ENCODE measurements at places on chromosomes 11 and 22. TPM values are rescaled to one million over a fixed set of nuclear protein-coding genes. Genes with fewer than 3 reads are reported as not detected.

Gene RFPL1
- not detected for total RNA-seq

Gene CCDC81
- total RNA-seq, result 1.1 TPM

Gene DLG2
- 14.5 TPM for total RNA-seq

Gene VWCE
- 3.4 TPM for total RNA-seq

GRCh38 chr11:58597486-58598144 is 18.8 kb downstream of the ZFP91 start:
- H3K4me1 ChIP-seq, result no peaks in the 10 kb centered on the region
- H3K36me3 ChIP-seq, result no peaks in the 10 kb centered on the region
- H3K27ac ChIP-seq, result no peak overlapping the region
- DNase-seq, result no peak

DNA sequence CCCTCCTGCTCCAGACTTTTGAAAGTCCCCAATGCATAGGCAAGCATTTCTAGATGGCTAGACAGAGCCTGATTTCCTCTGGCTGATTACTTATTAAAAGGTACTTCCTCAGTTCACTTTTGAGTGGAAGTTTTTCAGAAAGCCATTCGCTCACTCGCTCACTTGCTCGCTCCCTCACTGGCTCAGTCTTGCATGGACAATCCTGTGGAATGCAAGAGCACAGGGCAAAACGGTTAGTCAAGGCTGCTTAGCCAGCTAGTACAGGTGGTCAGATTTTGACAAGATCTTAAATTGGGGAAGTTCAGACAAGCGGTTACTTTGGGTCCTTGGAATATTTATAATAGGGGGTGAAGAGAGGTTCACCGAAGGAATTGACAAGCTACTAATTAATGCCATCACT is 101.0 kb downstream of the ARL14EP start:
- H3K4me1 ChIP-seq, result peaks cover 18% of the 10 kb centered on the region
- H3K27ac ChIP-seq, result no peak overlapping the region

DNA sequence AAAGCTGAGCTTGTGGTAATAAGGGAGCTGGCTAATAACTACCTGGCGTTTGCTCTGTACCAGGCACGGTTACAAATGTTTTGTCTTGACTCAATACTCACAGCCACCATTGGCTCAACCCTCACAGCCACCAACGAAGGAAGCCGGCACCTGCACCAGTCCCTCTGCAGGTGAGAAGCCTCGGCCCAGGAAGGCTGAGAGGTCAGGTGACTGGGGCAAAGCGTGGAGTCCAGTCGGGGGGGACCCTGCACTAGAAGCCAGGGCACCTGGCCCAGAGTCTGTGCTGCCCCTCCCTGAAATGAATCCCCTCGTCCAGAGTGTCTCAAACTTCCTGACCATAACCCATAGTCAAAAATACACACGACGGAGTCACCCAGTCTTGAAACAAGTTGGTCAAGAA is 90.1 kb downstream of the PHF21B start:
- no peak overlapping the region for H3K27ac ChIP-seq
- H3K27me3 ChIP-seq, result no peaks in the 10 kb centered on the region
- H3K36me3 ChIP-seq, result no peaks in the 10 kb centered on the region
- no peaks in the 10 kb centered on the region for H3K4me1 ChIP-seq
- no peak overlapping the region for H3K4me3 ChIP-seq

GRCh38 chr22:37249986-37250385 is 5.9 kb upstream of the RAC2 start:
- H3K27ac ChIP-seq, result no peak overlapping the region
- no peak overlapping the region for H3K4me3 ChIP-seq
- H3K27me3 ChIP-seq, result peaks cover 11% of the 10 kb centered on the region
- peaks cover 3% of the 10 kb centered on the region for H3K4me1 ChIP-seq
- H3K36me3 ChIP-seq, result no peaks in the 10 kb centered on the region

DNA sequence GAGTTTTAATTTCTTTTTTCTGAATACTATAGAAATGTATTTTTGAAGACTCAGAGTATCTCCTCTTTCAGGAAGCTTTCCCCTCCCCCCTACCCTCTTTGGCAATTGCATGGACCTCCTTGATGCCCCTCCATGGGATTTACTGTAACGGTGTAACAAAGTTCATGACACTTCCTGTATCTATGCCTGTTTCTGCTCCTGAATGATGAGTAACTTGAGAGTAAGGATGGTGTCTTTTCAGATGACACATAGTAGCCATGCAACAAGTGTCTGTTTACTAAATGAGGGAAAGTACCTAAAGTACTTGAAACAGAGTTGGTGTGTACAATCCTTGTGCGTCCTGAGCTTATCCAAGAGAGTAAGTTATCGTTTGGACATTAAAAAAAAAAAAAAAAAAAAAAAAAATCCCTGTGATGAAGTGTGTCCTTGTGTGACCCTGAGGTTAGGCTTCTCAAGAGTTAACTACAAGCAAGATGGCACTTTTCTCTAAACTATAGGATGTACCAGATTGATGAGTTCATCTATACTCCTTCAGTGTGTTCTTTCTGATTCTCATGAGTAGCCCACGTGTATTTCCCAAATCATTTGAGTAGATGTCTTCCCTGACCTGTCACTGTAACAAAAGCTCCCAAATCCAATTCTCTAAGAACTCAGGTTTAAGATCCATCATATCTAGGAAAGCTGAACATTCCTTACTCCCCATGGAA is 7.4 kb downstream of the ETS1 start:
- peaks cover 16% of the 10 kb centered on the region for H3K27me3 ChIP-seq
- H3K36me3 ChIP-seq, result no peaks in the 10 kb centered on the region
- no peak overlapping the region for H3K27ac ChIP-seq
- no peak overlapping the region for H3K4me3 ChIP-seq
- H3K4me1 ChIP-seq, result peaks cover 23% of the 10 kb centered on the region

GRCh38 chr11:125102510-125102909 is 8.9 kb downstream of the TMEM218 start:
- H3K36me3 ChIP-seq, result peaks cover 41% of the 10 kb centered on the region
- no peaks in the 10 kb centered on the region for H3K4me1 ChIP-seq
- peak; percentile 30 for DNase-seq
- no peak overlapping the region for H3K27ac ChIP-seq

All from muscle of leg (tissue), 16 donors.